Kidney (tissue), 22 donors: ENCODE measurements at places on chromosomes 4 and X. TPM values are rescaled to one million over a fixed set of nuclear protein-coding genes. Genes with fewer than 3 reads are reported as not detected.

DNA sequence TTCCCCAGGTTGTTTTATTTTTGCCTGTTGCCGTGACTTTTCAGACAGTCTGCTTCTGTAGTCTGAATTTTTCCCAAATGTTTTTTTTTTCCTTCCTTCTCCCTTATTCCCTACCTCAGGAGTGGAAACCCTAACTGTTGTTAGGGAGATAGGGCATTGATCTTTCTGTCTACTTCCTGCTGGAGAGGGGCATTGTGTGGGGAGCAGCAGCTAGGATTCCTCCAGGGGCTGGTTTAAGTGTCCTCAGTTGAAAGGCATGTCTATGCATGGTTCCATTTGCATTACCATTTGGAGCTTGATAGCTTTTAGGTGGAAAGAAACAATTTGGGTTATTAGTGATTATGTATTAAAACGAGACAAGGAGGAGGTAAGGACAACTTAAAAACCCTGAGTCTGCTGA lies 383.9 kb downstream of the DCAF12L2 start:
- no peak for DNase-seq

GRCh38 chr4:18914182-18914581 lies 892.6 kb upstream of the LCORL start:
- no peak for DNase-seq

- no peak for DNase-seq
These were observed at the start of gene STAP1 for GRCh38 chr4:67558493-67558892. Gene STAP1, plus strand, starts transcription at chr4:67558727. Its CDS starts 83 bp downstream, at chr4:67558810.

DNA sequence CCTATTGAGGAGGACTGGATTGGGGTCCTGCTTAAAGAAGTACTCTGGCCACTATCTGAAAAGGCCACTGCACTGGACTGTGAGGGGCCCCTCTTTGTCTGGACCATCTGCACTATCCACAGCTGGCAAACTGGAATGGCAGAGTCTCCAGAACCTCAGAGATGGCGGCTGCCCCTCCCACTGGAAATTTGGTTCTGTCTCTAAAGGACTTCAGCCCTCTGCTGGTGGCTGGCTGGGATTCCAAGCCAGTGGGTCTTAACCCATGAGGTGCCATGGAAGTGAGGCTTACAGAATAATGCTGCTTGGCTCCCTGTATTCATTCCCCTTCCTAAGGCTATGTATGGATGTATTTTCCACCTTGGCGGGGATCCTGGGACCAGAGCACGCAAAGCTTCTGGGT lies 41.6 kb upstream of the CYLC1 start:
- no peak for DNase-seq

GRCh38 chr4:94877973-94878372 lies 120.2 kb downstream of the BMPR1B start:
- no peak for DNase-seq

DNA sequence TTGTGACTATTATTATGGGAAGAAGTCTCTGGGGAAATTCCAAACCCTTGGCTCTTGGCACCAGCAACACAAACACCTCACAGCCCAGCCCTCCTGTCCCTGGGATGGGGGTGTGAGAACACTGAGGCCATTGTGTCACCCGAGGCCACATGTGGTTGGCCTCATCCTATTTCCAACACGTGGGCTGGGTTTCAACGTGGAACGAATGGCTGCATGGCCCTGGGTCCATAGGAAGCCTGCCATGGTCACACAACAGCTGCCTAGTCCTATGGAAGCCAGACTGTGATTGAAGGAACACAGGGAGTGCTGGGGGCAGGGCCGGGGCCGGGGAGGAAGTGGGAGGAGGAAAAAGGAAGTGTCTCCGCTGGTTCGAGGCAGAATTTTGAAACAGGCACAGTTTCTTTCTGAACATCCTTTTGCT lies 10.0 kb downstream of the CLCN4 start:
- DNase-seq: no peak

DNA sequence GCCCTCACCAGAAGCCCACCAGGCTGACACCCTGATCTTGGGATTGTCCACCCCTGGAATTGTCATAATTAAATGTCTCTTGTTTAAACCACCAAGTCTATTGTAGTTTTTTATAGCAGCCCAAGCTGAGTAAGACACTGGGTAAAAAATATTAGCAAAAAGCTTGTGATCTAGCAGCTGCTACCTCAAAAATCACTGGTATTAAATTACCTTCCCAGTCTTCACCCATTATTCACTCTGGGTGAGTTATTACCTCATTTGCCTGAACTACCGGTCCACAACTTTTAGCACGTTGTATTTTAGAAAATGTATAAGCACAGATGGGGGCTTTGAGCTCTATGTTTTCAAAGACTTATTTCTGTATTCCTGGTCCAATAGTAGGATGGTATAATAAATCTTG lies 12.0 kb upstream of the TRIM61 start:
- no peak for DNase-seq

GRCh38 chr4:153260553-153261300 lies 56.5 kb downstream of the TRIM2 start:
- no peak for DNase-seq

DNA sequence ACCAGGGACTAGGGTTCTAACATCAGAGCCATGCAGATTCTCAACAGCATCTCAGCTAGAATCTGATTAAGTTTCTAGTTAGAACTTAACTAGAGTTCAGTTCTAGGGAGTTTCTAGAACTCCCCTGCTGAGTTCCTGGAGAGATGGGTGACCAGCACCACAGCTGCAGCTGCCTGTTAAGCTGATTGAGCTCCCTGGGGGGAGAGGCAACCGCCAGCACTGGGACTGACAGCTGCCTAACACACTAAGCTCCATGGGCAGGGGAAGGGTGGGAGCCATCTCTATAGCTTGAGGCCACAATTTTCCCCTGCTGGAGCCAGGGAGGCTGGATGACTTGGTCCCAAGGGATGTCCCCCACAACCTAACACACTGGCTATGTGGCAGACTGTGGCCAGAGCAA lies 84.2 kb downstream of the CHIC1 start:
- no peak for DNase-seq

DNA sequence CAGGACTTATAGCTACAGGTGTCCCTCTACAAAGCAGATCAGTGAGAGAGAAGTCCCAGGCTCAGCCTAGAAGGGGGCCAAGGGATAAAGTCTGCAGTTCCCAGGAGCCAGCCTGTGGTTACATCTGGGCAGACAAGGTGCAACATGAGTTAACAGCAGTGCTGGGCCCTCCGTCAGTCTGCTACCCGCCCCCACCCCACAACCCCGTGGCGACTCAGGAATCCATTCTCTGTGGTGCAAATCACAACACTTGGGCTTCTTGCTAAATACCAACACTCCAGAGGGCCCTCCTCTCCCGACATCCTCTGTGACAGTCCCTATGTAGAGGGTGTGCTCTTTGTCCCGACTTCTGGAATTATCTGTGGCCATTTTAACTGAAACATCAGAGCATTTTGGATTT lies 13.8 kb downstream of the GPM6B start:
- no peak for DNase-seq

DNA sequence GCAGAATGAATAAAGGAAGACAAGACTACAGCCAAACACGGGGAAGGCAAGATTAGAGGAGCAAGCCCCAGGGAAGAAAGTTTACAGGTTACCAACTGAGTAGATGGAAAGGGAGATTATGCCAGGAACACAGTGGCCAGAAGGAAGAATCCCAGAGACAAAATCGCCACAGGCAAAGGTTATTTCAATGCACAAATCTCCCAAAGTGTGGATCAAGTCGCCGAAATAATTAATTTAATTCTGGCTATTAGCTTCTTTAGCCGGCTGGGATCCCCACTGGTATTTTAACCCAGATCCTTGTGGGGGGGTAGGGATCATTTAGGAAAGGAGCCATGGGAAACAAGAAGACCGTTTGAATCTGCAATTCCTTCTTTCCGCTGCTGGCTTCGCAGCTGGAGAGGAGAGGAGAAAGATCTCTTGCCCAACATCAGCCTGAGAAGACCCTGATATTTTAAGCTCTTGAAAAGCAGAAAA lies 171.0 kb downstream of the DHX15 start:
- DNase-seq: no peak

- DNase-seq: no peak
These were observed 31.6 kb upstream of the FAM9A start for GRCh38 chrX:8832582-8833378.

The FGB gene
- 42.5 TPM for total RNA-seq

The CSN1S1 gene
- not detected for total RNA-seq

The ARX gene
- 0.31 TPM for total RNA-seq

The FAM47E gene
- total RNA-seq: 10.4 TPM
